ENCODE measurements at places on chromosomes 2 and 18.

DNA sequence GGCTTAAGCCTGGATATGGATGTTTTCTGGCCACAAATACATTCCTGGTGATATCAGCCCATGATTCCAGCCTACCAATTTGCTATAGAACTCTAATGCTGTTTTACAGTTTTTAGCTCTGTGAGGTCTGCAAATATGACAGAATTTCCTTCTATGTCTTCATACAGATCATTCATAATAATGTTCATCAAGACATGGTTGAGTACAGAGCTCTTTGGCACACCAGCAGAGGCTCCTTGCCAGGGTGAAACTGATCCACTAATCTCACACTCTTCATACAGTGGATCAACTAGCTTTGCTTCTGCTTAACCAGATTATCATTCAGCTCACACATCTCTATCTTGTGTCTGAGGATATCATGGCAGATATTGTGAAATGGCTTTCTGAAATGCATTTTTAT is 672.1 kb downstream of the STK39 start:
- DNase-seq: no peak

DNA sequence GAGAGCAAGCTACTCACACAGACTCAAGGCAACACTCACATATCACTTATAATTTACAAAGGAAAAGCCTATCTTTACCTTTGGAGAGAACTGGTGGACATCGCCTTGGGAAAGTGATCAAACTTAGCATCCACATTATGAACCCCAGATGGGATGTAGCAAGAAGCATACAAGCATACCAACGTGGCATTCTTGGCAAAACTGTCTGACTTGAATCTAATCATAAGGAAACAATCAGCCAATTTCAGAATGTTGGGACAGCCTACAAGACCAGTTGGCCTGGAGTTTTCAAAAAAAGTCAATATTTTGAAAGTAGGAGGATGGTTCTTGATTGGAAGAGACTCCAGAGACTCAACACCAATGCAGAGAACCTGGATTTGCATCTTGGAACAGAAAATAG is 79.1 kb upstream of the PMAIP1 start:
- DNase-seq: no peak

GRCh38 chr2:43417300-43417699 is 178.5 kb downstream of the THADA start:
- DNase-seq: no peak

GRCh38 chr2:173990970-173991819 is 26.0 kb upstream of the SP3 start:
- no peak for DNase-seq
